ENCODE measurements at places on chromosomes 11 and 22.

- DNase-seq, result no peak
Observed at GRCh38 chr22:35761037-35761436, 43.4 kb downstream of the APOL5 start.

DNA sequence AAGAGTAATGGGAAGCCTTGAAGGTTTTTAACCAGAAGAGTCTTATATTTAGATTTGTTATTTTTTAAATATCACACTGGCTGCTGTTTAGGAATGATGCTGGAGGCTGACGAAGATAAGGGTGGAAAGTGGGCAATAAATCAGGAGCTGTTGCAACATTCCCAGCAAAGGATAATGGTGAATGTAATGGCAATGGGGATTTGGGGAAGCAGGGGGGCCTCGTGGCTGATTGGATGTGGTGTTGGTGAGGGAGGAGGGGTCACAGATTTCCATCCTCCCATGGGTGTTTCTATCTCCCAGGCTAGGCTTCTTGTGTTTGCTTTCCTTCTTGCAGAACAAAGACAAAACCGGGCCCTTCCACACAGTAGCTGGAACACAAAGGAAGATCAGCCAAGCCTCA lies 80.8 kb downstream of the PIWIL4 start:
- no peak for DNase-seq

DNA sequence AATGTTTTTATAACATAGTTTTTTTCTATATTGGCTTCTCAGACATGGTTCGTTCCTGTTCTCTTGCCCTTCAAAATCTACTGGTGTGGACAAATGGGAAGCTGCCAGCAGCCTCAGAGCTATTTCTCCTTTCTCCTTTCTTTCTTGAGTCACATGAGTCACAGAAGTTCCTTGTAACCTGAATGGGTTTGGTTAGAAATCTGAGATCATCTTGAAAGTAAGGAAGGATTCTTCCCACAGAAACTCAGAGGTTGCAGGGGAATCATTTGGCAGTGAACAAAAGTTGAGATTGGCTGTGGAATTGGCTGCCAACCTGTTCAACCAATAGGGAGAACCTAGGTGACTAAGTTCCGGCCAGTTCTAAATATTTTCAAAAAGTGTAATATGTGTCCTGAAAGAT lies 12.5 kb downstream of the PLET1 start:
- no peak for DNase-seq

DNA sequence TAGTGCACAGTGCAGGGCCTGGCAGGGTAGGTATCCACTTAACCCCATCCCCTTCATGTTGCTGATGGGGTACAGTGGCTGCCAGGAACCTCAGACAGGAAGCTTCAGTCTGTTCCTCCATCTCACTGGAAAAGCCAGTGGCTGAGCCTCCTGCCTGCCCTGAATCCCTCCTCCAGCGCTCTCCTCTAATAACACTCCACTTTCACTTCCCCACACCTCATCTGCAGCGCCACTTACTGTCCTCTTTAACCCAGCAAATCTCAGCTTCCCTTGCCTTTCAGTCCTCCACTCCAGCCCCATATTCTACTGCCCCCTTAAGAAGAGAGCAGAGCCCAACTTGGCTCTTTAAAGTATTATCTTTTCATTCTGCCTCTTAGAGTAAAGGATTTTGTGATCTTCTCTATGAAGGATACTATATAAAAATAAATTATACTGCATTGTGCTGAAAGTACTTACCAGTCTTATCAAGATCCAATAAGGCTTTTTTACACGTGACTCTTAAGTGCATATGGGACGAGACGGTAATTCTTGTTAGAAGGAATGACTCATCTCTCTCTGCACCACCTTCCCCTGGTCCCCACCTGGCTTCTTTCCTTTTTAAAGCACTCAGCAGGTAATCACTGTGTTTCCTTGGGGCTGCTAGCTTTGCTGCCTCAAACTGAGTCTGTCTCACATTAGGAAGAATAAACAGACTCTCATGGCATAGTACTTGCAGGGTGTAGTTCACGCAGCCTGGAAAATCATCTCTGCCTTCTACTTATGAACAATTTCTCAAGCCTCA lies 238.0 kb upstream of the NARS2 start:
- no peak for DNase-seq

DNA sequence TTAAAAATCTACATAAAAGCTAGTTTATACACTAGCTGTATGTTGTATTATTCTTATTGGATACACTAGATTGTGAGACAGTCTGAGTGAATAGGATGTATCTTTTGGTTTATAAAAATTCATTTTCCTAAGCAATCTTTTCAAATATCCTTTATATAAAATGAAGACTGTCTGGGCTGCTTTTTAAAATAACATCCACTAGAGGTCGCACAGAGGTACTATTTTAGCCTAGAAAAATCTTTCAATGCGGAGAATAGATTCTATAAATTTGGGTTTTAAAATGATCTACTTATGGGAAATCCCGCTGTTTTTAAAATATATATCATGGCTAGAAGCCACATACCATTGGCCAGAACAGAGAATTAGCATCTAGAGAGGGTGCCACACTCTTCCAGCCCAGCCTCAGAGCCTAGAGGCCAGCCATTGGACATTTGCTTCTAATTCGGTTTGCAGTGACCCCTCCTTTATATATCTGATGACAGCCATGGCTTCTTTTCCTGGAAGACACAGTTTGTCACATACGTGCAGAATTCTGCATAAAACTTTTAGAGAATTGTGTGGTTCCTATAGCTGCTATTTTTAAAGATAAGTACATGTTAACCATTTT lies 7.3 kb downstream of the C11orf97 start:
- DNase-seq, result no peak
